ENCODE measurements at places on chromosomes 7 and 10.

DNA sequence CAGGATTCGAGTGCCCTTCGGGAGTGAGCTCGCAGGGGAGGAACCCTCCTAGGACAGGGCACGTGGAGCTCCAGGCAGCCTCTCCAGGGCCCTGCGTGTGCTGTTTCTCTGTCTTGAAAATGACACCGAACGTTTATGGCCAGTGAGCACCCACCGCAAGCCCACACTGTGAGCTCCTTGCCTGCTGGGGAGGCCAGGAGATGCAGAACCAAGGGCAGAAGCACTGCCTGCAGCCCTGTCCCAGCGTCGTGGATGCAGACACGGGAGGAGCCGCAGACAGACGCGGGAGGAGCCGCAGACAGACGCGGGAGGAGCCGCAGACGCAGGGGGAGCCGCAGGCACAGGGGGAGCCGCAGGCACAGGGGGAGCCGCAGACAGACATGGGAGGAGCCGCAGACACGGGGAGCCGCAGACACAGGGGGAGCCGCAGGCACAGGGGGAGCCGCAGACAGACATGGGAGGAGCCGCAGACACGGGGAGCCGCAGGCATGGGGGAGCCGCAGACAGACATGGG, 314.4 kb downstream of the PTPRN2 start:
- DNase-seq = no peak

DNA sequence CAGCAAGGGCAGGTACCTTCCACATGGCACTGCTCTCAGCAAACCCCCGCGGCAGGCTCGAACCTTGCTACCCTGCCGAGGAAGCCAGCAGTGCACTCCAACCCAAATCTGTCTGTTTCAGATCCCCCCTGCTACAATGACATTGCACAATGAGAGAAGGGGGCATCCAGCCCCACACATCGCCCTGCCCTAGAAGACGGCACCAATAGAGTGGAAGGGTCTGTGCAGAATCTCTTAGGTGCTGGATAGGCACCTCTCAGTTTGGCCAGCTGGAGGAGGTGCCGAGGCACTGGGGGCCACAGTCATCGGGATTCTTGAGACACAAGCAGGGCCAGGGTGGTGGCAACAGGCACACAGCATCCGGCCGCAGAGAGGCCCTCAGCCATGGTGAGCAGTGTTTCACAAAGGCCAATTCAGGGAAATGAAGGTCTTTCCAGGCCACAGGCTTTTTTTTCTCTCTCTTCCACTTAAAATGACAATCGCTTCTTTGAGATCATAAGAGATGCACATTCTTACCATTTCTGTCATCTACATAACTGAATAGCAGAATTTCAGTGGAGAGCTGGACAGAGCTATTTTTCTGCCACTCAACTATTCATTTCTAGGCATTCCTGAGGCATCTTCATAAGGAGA, 281.3 kb downstream of the TNS3 start:
- DNase-seq = no peak

DNA sequence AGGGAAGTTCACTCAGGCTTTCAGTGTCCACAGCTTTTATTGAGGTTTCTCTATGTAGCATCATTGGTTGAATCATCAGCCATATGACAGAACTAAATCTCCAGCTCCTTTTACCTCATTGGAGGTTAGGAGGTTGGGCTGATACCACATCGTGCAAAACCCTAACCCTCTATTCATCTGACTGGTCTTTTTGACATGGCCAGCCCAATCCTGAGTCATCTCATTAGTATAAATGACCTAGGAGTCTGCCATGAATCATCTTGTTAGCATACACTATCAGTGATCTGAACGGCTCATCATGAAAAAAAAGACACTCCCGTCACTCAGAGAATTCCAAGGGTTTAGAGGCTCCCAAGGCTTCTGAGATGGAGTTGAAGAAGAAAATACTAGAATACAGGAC, 669.8 kb upstream of the POT1 start:
- no peak for DNase-seq

DNA sequence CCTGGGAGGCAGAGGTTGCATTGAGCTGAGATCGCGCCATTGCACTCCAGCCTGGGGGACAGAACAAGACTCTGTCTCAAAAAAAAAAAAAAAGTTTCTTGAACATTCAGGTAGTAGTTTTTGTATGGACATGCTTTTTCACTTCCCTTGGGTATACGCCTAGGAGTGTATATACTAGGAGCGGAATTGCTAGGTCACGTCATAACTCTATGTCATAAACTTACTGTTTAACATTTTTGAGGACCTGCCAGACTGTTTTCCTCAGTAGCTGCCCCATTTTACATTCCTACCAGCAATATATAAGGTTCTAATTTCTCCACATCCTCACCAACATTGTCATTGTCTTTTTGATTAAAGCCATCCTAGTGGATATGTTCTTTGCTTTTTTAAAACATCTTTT, 51.6 kb downstream of the MKI67 start:
- DNase-seq = no peak

DNA sequence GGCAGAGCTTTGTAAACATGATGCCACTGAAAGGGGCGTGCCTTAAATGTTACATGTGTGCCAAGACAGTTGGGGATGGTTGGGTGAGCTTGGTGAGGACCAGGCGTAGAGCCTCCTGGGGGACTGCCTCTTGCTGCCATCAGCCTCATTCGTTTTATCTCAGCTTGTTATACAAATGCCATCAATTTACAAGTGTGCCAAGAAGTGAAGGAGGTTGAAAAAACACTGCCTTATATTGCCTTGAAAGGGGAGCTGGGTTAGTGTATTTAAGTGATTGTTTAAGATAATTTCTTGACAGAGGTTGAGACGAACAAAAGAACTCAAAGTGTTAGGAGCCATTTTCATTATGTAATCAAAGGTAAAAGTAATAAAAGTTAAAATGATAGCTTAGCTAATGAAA, 354.7 kb downstream of the PHTF2 start:
- no peak for DNase-seq

DNA sequence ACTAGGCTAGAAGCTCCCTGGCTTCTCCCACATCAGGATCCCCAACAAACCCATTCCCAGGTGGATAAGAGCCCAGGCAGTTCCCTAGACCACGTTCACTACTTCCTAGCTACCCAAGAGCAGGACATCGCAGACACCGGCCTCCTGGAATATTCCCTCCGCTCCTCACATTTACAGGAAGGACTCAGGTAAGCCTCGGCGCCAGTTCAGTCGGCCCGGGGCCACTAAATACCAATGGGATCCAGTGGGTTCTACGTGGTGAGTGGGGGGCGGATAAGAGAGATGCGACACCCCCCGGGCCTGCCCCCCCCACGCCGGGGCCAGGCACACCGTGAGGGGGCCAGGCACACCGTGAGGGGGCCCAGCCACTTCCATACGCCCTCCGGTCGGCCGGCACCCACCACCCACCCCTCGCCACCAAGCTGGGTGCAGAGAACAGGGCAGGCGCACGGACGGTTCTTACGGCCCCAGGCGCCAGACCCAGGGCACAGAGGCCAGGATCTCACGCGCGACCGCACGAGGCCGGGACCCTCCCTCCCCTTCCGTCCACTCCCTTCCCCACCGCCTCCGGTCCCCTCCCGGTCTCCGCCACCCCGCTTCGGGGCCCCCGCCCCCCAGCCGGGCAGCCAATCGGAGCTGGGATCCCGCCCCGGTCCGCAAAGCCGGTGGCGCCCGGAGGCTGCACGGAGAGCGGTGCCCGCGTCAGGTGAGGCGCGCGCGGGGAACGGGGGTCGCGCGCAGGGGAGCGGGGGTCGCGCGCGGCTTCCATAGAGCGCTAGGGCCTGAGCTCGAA, at the start of gene BLVRA:
TSS of gene BLVRA (plus strand) at position 652 of the 793 bp plus-strand sequence. CDS start 12,479 bp downstream, outside the sequence.
- DNase-seq = no peak

DNA sequence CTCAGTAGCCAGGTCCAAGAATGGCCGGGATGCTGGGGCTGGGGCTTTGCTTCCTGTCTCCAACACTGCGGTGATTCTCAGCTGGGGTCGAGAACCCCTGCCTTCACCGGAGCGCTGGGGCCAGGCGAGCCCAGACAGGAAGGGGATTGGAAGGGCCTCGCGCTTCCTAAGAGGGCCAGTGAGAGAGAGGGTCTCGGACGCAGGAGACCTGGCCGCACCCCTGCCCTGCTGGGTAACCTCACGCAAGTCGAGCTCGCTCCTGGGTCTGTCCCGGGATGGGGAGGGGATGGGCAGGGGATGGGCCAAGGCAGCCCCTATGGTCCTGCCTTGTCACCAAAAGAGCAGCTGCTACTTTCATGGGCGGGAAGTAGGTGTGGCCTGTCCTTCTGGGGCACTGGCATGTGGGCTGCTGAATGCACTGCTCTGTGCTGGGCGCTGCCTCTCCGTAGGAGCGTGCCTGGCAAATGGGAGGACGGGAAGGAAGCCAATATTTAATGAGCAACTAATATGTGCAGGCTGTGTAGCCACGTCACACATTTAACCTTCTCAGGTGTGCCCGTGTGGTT, 20.0 kb downstream of the KCNK18 start:
- no peak for DNase-seq

Data from NCI-H524 treated with DMSO at 0.1 percent for 48 hours (cell line).